ENCODE measurements at places on chromosomes 2 and 18. TPM values are rescaled to one million over a fixed set of nuclear protein-coding genes. Genes with fewer than 3 reads are reported as not detected.

- DNase-seq, result no peak
Measured at GRCh38 chr2:198774576-198774975, 683.2 kb downstream of the SATB2 start.

DNA sequence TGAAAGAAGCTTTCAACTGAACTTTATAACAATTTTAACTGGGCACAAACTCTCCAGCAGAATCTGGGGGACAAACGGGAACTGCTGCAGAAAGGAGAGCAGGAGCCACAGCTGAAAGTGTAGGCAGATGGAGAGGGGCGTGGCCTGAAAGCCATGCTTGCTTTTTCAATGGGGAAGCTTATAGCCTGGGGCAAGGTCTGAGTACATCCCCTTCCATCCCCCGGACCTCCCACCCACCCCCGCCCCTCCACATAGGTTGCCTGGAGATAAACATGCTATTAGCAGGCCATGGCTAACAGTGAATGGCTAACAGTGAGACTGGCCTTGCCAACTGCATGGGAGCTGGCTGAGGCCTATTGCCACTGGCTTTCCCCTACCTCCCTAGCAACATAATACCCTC lies 317.9 kb upstream of the TANK start:
- no peak for DNase-seq

- no peak for DNase-seq
Measured at GRCh38 chr2:186319105-186319504, 167.0 kb upstream of the ZC3H15 start.

GRCh38 chr2:11257964-11258363 lies 86.5 kb downstream of the ROCK2 start:
- DNase-seq, result no peak

DNA sequence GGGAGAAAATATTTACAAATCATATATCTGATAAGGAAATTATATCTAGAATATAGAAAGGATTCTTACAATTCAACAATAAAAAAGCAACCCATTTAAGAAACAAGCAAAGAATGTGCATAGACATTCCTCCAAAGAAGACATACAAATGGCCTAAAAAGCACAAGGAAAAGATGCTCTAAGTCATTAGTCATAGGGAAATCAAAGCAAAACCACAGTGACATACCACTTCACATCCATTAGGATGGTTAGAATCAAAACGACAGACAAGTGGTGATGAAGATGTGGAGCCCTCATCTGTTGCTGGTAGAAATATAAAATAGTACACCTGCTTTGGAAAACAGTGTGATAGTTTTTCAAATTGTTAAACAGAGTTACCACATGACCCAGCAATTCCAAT lies 48.2 kb downstream of the MAPRE2 start:
- DNase-seq, result no peak

DNA sequence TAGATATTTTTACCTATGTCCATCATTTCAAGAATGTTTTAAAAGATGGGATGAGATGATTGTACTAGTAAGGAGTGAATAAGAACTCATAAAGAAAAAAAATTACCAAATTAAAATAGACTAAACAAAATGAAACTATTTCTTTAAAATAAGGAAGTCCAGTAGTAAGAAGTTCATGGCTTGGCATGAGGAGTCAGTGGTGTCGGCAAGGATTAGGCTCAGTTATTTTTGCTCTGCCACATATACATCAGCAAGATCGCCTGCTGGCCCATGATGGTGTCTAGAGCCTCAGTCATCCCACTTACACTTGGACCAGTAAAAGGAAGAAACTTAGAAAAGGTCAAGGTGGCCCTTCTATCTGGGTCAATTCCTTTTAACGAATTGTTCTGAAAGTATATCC lies 300.9 kb upstream of the SLC8A1 start:
- DNase-seq, result no peak

Gene SERPINB13
- total RNA-seq, result not detected

DNA sequence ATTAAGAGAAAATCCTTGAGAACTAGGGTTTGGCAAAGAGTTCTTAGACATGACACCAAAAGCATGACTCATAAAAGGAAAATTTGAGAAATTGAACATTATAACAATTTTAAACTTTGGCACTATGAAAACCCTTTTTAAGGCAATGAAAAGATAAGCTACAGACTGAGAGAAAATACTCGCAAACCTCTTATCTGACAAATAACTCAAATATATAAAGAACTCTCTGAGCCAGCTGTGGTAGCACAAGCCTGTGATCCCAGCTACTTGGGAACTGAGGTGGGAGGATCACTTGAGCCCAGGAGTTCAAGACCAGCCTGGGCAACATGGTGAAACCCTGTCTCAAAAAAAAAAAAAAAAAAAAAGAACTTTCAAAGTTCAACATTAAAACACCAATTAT lies 70.5 kb downstream of the FAM168B start:
- DNase-seq, result no peak

Data from occipital lobe (tissue), 3 donors.